ENCODE measurements at places on chromosomes 3 and 15.

DNA sequence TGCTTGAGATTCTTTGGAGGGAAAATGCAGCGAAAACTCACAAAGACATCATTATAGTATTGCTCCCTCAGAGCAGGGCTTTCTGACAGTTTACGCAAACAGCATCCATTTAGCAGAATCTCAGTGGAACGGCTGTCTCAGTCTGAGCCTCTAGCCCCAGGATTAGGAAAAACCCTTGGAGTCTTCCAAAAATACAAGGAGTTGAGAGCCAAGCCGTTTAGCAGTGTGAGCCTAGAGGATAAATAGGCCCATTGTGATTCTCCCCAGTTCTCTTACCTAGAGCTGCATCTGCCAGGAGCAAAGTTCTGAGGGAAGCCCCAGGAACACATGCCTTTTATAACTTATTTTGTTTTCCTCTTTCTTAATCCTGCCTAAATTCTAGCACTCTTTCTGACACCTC lies 359.6 kb downstream of the NTRK3 start:
- no peak for DNase-seq

GRCh38 chr15:62781081-62781497 lies 261.5 kb upstream of the TPM1 start:
- DNase-seq: no peak

- DNase-seq: no peak
Observed at GRCh38 chr15:44325568-44325967, 37.0 kb downstream of the GOLM2 start.

DNA sequence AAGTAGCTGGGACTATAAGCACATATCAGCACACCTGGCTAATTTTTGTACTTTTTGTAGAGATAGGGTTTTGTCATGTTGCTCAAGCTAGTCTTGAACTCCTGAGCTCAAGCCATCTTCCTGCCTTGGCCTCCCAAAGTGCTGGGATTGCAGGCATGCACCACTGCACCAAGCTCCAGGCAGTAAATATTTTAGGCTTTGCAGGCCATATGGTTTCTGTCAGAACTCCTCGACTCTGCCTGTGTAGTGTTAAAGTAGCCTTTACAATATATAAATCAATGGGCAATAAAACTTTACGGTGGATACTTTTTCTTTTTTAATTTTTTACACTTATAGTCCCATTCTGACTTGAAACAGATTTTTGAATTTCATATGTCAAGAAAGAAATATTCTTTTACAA lies 41.6 kb downstream of the DAG1 start:
- DNase-seq: no peak

GRCh38 chr15:64430000-64430735 lies 30.2 kb upstream of the ZNF609 start:
- DNase-seq: peak; percentile 10

Data from stimulated activated CD8-positive, alpha-beta memory T cell treated with anti-CD3 and anti-CD28 coated beads, Interleukin-7, amount 100 ng/mL, for 1 hour (primary cell).